ENCODE measurements at places on chromosomes 16 and 17. TPM values are rescaled to one million over a fixed set of nuclear protein-coding genes. Genes with fewer than 3 reads are reported as not detected.

The CMTM2 gene
- 0.65 TPM for total RNA-seq

The PERCC1 gene
- not detected for total RNA-seq

The SLC6A2 gene
- 0.50 TPM for total RNA-seq

The CRISPLD2 gene
- total RNA-seq = 19.9 TPM

The GH2 gene
- total RNA-seq = not detected

The KRTAP2-4 gene
- not detected for total RNA-seq

The TSEN54 gene
- 45.1 TPM for total RNA-seq

The ARL16 gene
- total RNA-seq = 48.3 TPM

The ZP2 gene
- total RNA-seq = not detected

The CARD14 gene
- 16.5 TPM for total RNA-seq

The KCNH4 gene
- total RNA-seq = not detected

DNA sequence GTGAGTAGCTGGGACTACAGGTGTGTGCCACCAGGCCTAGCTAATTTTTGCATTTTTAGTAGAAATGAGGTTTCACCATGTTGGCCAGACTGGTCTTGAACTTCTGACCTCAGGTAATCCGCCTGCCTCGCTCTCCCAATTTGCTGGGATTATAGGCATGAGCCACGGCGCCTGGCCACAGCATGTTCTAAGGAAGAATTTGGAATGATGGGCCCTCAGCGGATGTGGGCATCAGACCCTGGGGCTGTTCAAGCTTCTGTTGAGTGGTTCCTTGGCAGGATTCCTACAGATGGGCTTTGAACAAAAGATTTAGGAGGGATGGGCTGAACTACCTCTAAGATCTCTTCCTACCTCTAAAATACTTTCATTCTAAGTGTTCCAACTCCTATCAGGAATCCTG, 4.1 kb downstream of the PRPSAP2 start:
- no peak for DNase-seq

DNA sequence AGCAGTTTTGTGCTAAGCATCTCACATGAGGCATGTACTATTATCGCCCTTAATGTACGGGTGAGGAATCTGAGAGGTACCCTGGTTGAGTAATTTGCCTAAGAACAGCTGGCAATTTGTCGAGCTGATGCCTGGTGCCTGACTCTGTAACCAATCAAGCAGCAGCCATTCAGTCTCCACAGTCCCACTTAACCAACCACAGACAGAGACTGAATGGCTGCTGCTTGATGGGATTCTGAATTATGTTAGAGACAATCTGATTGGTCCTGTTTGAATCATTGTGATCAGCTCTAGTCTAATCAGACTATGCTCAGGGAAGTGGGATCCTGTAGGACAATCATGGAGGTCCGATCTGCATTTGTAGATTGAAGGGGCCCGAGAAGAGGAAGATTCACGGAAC, 447.0 kb downstream of the SHISA9 start:
- DNase-seq = no peak

- DNase-seq = no peak
Observed at GRCh38 chr17:50502301-50502990, 5.8 kb upstream of the MYCBPAP start.

GRCh38 chr16:64543441-64543840, 578.4 kb downstream of the CDH11 start:
- DNase-seq = no peak

DNA sequence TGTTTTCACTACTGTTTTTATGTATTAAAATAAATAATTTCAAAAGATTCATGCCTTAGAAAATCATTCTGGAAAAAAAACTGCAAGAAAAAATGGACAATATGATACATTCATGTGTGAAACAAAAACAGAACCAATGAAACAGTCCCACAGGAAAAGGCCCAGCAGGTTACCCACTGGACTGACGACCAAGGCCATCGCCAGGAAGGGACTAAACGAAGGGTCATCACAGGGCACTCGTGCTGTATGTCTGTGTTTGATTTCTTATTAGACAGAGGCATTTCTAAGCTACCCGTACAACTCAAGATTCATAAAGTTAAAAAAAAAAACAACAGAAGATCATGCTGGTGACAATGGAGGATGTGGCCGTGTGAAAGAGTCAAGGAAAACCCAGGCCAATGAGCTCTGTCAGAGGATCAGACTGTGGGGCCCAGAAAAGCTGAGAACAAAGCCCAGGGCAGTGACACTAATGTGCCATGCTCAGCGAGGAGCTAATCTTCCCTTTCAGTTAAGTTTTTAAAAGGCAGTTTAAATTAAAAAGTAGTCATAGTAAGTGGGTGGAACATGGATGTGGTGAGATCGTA, 31.8 kb downstream of the NSMCE1 start:
- DNase-seq = no peak

DNA sequence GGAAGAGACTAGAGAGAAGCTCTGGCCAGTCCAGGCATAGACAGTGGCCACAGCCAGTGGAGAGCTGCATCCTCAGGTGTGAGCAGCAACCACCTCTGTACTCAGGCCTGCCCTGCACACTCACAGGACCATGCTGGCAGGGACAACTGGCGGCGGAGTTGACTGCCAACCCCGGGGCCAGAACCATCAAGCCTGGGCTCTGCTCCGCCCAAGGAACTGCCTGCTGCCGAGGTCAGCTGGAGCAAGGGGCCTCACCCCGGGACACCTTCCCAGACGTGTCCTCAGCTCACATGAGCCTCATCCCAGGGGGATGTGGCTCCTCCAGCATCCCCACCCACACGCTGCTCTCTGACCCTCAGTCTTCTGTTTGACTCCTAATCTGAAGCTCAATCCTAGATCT, 3.2 kb downstream of the RHBDF1 start:
- DNase-seq = no peak

DNA sequence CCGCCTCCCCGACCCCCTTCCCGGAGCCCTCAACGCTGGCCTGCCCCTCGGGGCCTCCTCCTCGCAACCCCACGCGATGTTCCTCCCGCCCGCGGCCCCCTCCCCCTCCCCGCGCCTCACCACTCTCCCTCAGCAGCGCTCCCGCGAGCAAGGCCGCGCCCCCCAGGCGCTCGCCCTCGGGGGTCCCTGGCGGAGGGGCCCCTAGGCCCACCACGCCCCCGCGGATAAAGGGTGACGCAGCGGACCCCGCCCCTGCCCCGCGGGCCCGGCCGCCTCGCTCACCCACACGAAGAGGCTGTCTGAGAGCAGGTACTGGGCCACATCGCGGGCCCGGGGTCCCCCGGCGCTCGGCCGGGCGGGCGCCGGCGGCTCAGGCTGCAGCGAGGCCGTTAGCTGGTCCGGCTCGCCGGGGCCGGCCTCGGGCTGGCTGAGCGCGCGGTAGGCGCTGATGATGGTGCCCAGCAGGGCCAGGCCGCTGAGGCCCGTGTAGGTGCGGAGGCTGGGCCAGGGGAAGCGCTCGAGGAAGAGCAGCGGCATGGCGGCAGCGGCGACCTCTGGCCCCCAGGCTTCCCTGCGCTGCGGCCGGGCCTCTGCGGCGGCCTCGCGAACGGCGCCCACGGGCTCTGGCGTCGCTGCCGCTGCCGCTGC, 430 bp downstream of the AMFR start:
- DNase-seq = no peak

DNA sequence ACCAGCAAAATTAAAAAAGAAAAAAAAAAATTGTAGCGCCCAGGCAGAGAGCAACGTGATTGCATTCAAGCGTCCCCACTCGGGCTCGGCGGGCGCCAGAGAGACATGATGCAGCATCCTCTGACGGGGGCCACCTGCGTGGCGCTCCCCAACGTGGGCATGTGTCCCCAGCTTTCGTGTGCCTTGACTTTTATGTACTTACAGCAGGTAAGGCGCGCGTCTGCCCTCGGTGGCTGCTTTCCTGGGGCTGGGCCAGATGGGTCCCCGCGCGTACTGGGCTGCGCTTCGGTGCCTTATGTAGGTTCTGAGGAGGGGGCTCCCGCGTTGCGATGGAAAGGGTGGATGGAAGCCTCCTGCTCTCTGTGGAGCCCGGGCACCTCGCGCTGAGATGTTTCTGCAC, 28.4 kb upstream of the RBFOX1 start:
- DNase-seq = no peak
